ENCODE measurements at places on chromosomes 1 and 21.

GRCh38 chr1:21630571-21631343 lies 38.4 kb downstream of the RAP1GAP start:
- no peak for DNase-seq

GRCh38 chr1:45297666-45298356 lies 28.9 kb upstream of the HPDL start:
- DNase-seq = no peak

- DNase-seq = no peak
Measured at GRCh38 chr1:229769006-229769405, 143.0 kb downstream of the URB2 start.

- DNase-seq = no peak
Measured at GRCh38 chr1:68814067-68814466, 317.2 kb upstream of the DEPDC1 start.

DNA sequence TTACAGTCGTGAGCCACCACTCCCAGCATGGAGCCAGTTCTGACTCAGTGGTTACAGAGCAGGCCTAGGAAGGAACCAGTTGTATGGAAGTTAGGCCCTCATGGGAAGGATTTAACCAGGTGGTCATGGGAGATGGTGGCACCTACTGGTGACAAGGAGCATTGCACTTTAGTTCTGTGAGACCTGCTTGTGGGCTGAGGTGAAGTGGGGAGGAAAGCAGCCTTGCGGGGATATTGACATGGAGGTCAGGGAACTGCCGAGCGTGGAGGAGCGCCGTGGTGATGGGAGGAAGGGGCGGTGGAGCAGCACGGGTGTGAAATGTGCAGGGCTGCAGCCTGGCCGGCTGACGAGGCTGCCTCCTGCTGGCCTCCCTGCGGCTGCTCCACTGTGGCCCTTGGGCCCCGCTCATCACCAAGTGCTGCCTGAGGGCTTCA lies 100.4 kb downstream of the GALNT2 start:
- DNase-seq = peak; percentile 7

GRCh38 chr1:108962681-108963051 lies 618 bp downstream of the CLCC1 start:
- peak; percentile 18 for DNase-seq

- DNase-seq = peak; percentile 23
Measured at GRCh38 chr1:84853741-84854721, 39.0 kb downstream of the LPAR3 start.

DNA sequence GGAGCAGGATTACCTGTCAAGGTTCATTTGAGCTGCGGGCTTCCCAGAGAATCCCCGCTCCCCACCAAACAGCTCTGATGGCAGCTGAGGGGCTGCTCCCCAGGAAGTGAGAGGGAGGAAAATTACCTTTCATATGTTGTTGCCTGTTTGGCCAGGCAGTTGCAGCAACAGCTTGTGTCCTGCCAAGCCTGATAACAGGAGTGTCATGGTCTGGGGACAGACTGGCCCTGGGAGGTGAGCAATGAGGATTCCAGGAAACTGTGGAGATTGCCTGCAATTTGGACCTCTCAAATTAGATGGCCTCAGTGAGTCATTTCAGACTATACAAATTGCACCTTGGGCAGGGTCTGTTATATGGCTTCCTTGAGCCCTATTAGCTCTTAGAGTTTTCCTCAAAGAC lies 189.3 kb downstream of the PTPRU start:
- DNase-seq = no peak

- peak; percentile 17 for DNase-seq
Measured at GRCh38 chr1:40153073-40153770, 8.0 kb upstream of the RLF start.

DNA sequence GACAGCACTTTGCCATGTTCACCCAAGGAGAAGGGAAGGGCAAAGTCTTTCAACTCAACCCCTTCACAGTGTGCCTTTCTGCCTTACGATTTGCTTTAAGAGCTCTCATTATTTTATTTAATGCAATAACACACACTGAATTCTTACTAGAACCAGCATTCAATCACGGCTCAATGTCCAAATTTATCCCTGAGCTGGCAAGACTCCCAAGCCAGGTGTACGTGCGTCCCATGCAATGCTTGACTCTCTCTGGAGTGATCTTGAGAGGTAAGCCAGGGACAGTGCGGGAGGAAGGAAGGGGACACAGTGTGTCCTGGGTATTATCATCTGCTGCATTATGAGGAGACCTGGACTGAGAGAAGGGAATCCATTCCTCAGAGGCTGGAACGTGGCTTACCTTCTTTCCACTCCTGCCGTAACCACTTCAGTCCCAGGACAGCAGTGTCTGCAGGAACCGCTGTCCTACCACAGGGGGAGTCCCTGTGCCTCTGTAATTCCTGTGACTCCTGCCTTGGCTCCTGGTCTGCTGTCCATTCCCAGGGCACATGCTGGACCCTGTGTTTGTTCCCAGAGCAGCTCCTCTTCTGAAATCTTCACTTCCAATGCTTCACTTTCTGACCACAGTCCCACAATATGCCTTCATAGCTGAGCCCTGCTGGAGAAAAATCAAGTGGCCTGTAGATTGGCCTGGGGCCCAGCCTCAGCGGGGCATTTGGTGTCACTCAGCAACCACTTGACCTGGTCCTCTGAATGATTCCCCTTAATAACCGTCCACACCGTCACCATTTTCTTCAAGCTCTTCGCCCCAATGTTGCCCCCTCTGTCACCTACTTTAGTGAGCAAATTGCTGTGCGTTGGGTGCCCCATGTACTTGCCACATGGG lies 28.6 kb upstream of the STUM start:
- DNase-seq = no peak

- no peak for DNase-seq
Measured at GRCh38 chr21:26106562-26106961, 64.0 kb downstream of the APP start.

DNA sequence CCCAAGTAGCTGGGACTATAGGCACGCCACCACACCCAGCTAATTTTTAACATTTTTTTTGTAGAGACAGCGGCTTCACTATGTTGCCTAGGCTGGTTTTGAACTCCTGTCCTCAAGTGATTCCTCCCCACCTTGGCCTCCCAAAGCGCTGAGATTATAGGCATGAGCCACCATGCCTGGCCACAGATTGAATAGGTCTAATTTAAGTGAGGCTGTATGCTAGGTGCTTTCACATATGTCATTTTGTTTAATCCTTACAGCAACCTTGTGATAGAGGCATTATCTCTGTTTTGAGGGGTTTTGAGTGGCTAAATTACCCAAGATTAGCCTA lies 7.2 kb downstream of the INTS3 start:
- DNase-seq = no peak

DNA sequence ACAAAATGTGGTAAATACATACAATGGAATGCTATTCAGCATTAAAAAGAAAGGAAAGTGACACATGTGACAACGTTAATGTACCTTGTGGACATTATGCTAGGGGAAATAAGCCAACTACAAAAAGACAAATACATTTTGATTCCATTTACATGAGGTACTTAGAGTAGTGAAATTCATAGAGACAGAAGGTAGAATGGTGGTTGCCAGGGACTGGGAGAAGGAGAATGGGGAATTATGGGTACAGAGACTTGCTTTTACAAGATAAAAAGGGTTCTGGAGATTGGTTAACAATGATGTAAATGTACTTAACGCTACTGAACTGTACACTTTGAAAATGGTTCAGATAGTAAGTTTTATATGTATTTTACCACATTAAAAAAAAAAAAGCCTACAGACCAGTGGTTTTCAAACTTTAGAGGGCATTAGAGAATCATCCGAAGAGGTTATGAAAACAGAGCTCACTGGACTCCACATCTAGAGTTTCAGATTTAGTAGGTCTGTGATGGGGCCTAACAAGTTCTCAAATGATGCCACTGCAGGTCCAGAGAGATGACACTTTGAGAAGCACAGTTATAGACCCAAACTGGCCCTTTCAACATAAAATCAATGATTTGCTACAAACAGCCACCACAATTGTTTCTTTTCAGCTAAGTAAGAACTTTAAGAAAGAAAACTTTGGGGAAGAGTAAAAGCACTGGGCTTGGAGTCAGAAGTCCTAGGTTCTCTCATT lies 9.6 kb upstream of the ADCY10 start:
- no peak for DNase-seq

Measured in effector CD4-positive, alpha-beta T cell (primary cell).